Fibroblast of skin of back (primary cell): ENCODE measurements at places on chromosomes 1 and 21.

GRCh38 chr1:20211511-20211931 is 25.2 kb upstream of the PLA2G2C start:
- no peak for DNase-seq

GRCh38 chr1:8727809-8728213 is 89.6 kb downstream of the RERE start:
- DNase-seq = no peak

DNA sequence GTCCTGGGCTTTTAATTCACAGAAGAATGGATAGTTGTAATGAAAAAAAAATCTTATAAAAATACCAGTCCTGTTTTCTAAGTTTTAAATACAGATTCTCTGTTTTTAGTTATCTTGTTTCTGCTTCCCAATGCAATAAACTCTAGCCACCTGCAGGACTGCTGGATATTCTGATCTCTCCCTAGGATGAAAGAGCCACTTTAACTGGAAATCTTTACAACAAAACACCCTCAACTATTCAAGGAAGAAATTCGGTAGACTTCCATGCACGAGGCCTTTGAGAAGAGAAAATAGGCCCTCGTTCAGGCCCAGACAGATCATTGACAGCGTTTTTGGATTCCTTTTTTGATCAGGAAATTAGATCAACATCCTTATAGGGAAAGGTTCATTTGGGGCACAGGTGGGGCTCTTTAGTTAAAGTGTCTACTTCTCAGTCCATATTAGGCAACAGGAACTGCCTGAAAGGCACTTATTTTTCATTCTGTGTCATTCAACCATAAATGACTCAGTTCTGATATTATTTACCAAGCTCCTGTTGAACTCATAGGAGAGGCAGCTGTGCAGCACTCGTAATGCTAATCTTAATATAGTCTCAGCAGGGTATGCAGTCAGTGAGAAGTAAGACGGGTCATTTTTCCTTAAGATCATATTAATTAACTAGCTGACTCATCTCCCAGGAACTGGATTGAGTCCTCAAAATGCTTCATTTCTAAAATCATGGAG is 71.1 kb upstream of the ERRFI1 start:
- peak; percentile 96 for DNase-seq

DNA sequence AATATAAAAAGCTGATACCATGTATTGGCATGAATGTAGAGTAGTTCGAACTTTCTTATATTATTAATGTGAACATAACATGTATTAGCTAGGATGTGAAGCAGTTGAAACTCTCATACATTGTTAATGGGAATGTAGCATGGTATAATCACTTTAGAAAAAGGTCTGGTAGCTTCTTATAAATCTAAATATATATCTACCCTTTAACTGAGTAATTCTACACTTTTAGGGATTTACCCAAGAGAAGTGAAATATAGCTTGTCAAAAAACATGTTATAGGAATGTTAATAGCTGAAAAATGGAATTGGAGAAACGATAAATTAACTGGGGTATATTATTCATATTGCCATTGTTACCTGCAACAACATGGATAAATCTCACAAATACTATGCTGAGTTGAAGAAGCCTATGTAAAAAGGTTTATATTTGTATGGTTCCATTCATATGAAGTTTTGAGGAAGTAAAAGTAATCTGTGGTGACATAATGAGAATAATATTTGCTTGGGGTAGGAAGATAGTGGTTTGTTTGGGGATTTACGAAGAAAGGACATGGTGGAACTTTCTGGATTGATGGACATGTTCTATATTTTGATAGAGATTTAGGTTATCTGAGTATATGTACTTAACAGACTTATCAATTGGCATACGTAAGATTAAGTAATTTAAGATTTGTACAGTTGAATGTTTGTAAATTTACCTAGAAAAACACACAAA is 76.6 kb downstream of the MAST2 start:
- DNase-seq = no peak

DNA sequence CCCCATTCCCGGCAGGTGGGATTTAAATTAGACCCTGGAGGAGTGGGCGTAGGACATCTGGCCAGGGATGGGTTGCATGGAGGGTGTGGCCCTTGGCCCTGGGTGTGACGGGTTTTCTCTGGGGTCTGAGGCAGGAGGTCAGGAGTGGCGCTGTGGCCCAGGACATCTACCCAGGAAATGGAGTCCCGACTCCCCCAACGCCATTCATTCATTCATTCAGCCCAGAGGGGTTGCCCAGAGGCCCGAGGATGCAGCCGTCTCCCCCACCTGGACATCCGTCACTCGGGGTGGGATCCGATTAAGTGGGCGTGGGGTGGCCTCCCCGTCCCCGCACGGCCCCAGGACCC is 663 bp downstream of the ATP13A2 start:
- DNase-seq = no peak

DNA sequence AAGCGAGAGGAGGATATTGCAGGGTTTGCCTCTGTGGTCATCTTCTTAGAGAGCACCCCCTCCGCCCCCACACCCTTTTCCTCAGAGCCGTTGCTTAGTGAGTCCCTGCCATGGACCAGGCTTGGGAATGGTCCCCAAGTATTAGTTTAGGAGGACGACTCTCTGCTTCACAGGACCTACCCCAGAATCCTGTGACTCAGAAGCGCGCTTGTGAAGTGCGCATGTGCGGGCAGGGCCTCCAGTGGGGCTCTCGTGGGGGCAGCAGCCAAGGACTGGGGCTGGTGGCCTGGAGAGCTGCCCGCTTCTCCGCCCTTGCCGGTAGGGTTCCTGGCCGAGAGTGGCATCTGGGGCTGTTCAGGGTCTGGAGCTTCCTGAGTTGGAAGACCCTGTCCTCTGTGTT is 37.3 kb upstream of the HMGN1 start:
- DNase-seq = peak; percentile 34

- peak; percentile 72 for DNase-seq
Measured at GRCh38 chr1:98794196-98794886, 132.8 kb downstream of the SNX7 start.

- DNase-seq = no peak
Measured at GRCh38 chr1:174746024-174746808, 253.5 kb upstream of the CACYBP start.

DNA sequence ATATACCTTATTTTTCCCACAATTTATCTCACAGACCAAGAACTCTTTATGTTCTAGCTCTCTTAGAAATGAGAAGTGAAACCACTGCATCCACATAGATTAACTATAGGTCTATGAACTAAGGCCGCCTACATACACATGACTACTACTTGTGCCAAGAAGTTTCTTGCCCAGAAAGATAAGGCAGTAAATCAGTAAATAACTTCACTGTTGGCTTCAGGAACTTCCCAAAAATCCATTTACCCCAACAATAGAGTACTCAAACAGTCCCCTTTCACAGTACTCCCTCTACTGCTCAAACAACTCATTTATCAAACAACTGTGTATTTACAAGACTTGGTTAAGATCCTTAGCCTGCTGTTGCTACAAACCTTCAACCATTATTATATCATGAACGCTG is 96.5 kb downstream of the NME7 start:
- no peak for DNase-seq

DNA sequence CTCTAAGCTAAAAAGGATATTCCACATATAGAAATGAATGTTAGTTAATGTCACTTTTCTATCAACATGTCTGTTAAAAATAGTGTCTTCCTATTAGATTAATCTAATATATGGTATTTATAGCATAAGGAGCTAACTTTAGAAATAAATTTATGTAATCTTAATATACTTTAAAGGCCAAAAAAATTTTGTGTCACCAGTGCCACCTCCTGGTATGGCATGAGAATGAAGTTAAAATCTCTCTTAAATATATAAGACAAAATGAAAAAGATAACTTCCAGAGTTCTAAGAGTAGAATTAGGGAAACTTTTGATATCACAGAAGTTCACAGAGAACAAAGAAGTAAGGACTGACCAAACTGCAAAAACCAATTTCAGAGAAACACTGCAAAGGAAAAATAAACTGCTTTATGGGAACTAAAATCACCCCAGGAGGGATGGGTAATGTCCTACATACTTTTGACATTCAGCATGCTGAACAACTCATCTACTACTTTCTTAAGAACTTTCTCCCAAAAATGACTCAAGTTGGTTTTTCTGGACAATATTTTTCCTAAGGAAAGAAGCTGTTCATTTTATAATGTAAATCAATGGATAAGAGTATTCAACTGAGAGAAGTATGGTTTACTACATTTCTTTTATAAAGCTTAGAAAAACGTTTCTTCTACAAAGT is 82.8 kb downstream of the TRIM33 start:
- DNase-seq = peak; percentile 12
